GM12878 (cell line): ENCODE measurements at places on chromosomes 1 and 21. TPM values are rescaled to one million over a fixed set of nuclear protein-coding genes. Genes with fewer than 3 reads are reported as not detected.

CCDC17 gene
- total RNA-seq, result 1.7 and 1.9 TPM in 2 replicates

TMPRSS2 gene
- total RNA-seq, result 0.16 and 0.26 TPM in 2 replicates

TMEM240 gene
- total RNA-seq, result 0.49 TPM in 1 of 2 replicates, not detected in the other

HSF2BP gene
- total RNA-seq, result 0.38 and 0.48 TPM in 2 replicates

GPR137B gene
- total RNA-seq, result 14.3 and 14.9 TPM in 2 replicates

CHRM3 gene
- total RNA-seq, result not detected in 2 replicates

SERTAD4 gene
- total RNA-seq, result not detected in 2 replicates

DNA sequence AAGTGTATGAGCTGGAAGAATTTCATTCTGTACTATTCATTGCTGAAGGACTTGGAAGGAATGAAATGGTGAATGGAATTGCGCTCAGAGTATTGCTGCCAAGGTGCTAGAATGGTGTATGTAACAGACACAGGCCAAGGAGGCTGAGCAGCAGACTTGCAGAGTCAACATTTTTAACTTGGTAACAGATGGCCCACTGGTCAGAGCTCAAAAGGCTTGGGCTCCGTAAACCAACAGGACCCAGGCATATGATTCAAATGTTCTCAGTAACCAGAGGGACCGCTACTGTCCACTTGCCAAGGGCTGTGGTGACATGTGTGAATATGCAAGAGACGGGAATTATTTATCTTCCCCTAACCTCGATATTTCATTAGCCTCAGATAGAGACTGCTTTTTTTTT is 28.8 kb upstream of the PTGFRN start:
- H3K36me3 ChIP-seq, result no peaks in the 10 kb centered on the region
- H3K27ac ChIP-seq, result no peak overlapping the region
- H3K27me3 ChIP-seq, result no peaks in the 10 kb centered on the region
- peaks cover 14% of the 10 kb centered on the region; the same call in 1 of the 2 replicates for H3K4me1 ChIP-seq
- no peak for DNase-seq
- H3K4me3 ChIP-seq, result no peak overlapping the region

- no peak overlapping the region for H3K4me3 ChIP-seq
- H3K4me1 ChIP-seq, result peaks cover 11% of the 10 kb centered on the region
- DNase-seq, result no peak
- no peaks in the 10 kb centered on the region for H3K27me3 ChIP-seq
- H3K36me3 ChIP-seq, result peaks cover 8% of the 10 kb centered on the region
- no peak overlapping the region for H3K27ac ChIP-seq
Measured at GRCh38 chr1:39391691-39392679, 99.5 kb upstream of the BMP8A start.

DNA sequence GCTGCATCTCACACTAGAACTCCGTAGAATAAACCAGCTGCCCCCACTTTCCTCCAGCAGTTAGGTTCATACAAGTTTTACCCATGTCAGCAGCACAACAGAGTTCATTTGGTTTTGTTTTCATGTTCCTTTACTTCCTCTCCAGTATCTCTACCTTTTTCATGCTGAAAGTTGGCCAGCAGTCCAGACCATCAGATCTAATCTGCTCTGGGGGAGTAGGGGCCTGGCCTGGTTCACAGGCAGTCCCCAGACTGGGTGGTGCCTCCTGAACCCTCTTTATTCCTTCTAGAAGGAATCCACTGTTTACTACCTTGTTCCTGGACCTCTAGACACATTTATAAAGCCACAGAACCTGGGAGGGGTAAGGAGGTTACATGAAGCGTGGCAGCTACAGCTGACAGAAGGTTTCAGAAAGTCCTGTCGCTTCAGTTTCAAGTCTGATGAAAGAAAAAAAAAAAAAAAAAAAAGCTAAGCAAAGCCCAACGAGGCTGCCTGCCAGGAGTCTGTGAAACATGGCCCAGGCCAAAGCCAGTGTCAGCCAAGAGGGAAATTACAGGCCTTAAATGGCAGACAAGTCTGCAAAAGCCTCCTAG is 184.6 kb upstream of the JUN start:
- peaks cover 27% of the 10 kb centered on the region for H3K4me1 ChIP-seq
- DNase-seq, result peak; percentile 92
- H3K4me3 ChIP-seq, result peak overlapping the region; percentile 58
- H3K27me3 ChIP-seq, result no peaks in the 10 kb centered on the region
- no peaks in the 10 kb centered on the region for H3K36me3 ChIP-seq
- peak overlapping the region; percentile 94 for H3K27ac ChIP-seq

GRCh38 chr21:20418353-20418752 is 579.9 kb upstream of the NCAM2 start:
- H3K27me3 ChIP-seq, result no peaks in the 10 kb centered on the region
- no peaks in the 10 kb centered on the region for H3K36me3 ChIP-seq
- no peak for DNase-seq
- H3K27ac ChIP-seq, result no peak overlapping the region

DNA sequence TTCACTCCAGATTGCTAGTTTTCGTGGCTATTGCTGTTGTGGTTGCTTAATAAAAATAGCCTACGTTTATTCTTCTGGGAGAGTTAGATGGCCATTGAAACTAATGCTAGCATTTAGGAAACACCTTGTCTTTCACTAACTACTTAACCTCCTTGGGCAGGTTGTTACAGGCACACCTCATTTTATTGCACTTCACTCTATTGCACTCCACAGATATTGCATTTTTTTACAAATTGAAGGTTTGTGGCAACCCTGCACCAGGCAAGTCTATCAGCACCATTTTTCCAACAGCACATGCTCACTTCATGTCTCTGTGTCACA is 11.3 kb upstream of the MARK1 start:
- H3K4me1 ChIP-seq, result no peaks in the 10 kb centered on the region
- no peaks in the 10 kb centered on the region for H3K36me3 ChIP-seq
- DNase-seq, result no peak
- no peaks in the 10 kb centered on the region for H3K27me3 ChIP-seq
- no peak overlapping the region for H3K27ac ChIP-seq

- no peaks in the 10 kb centered on the region for H3K27me3 ChIP-seq
- H3K4me3 ChIP-seq, result peak within 1 kb of the TSS; percentile 84
- DNase-seq, result no peak
Measured at GRCh38 chr1:12063141-12064072, at the start of gene TNFRSF8. TNFRSF8 (plus strand) TSS chr1:12063303; CDS start chr1:12063599, 296 bp downstream.

GRCh38 chr1:109516872-109517271 is 7.3 kb upstream of the AMIGO1 start:
- H3K27me3 ChIP-seq, result no peaks in the 10 kb centered on the region; the same call in 1 of the 2 replicates
- H3K36me3 ChIP-seq, result no peaks in the 10 kb centered on the region
- H3K4me3 ChIP-seq, result no peak overlapping the region
- H3K4me1 ChIP-seq, result no peaks in the 10 kb centered on the region
- DNase-seq, result no peak

- H3K36me3 ChIP-seq, result no peaks in the 10 kb centered on the region; the same call in 1 of the 2 replicates
- no peak for DNase-seq
- H3K4me1 ChIP-seq, result 0 out of 2 replicates have a peak, but pooled peaks cover 3% of the 10 kb centered on the region
- no peaks in the 10 kb centered on the region for H3K27me3 ChIP-seq
- peak overlapping the region; percentile 88 for H3K4me3 ChIP-seq
- H3K27ac ChIP-seq, result peak overlapping the region; percentile 77
Measured at GRCh38 chr21:39350094-39351005, 1.5 kb upstream of the HMGN1 start.

DNA sequence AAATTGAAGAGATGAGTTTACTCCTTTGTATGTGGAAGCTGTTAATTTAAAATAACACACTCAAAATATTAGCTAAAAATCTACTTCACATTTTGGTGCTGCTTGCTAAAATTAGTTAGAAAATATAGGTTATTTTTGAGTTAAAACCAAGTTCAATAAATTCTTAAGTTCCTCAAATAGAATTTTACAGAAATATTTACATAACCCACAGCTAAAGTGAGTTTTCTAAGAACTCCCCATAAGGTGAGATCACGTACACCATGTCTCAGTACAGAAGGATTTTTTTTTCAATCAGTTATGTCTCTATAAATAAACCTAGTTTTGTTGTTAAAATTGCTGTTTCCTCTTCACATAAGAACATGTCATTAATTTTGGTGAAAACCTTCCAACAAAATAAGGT is 108.0 kb downstream of the SDCCAG8 start:
- H3K4me3 ChIP-seq, result no peak overlapping the region
- no peaks in the 10 kb centered on the region for H3K4me1 ChIP-seq

DNA sequence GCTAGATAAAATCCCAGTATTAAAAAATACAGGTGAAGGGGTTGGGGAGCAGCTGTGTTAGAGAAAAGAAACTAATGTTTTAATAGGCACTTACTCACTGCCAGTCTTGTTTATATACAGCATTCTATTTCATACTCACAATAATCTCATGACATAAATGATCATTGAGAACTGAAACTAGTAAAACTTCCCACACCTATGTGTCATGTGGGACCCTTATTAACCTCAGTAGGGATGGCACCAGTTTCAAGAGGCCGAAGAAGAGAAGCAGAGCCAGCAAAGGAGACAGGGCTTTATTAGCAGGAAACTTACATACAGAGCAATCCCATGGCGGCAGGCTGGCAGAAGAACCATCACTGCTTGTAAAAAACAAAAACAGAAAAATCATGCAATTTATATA is 48.8 kb upstream of the KCNH1 start:
- no peaks in the 10 kb centered on the region for H3K4me1 ChIP-seq
- H3K36me3 ChIP-seq, result no peaks in the 10 kb centered on the region
- H3K27me3 ChIP-seq, result no peaks in the 10 kb centered on the region

- no peak overlapping the region for H3K27ac ChIP-seq
- peak; percentile 42 for DNase-seq
- H3K4me1 ChIP-seq, result peaks cover 8% of the 10 kb centered on the region; the same call in 1 of the 2 replicates
- no peaks in the 10 kb centered on the region for H3K36me3 ChIP-seq
- peaks cover 11% of the 10 kb centered on the region for H3K27me3 ChIP-seq
- peak overlapping the region; percentile 63 for H3K4me3 ChIP-seq
Measured at GRCh38 chr1:17119773-17120480, 676 bp upstream of the PADI2 start.

DNA sequence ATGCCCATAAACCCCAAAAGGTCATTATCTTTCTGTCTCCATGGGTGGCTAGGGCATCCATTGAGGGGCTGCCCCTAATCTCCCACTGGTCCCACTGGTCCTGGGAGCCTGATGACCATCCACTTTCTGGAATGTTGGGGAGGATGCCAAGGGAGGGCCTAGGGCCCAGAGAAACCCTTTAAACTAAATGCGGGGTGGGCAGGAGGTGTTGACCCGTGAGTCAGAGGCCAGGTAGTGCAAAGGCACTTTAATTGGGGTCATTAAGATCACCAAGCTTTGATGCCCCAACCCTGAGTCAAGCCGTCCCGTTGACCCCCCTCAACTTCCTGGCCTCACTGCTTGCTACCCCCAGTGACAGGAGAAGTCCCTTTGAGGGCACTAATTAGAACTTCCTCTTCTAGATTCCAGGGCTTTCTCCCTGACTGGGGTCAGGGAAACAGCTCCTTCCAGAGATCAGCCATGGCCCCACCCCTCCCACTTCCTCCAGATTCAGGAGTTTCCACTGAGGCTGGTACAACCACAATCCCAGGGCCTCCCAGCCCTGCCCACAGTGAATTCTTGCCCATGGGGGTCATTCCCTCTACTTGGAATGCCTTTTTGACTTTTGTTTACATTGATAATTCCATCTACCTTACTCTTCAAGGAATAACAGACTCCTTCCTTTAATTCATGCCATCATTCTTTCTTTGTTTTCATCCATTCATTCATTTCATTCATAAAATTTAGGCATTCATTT is 15.5 kb upstream of the SERINC2 start:
- no peaks in the 10 kb centered on the region for H3K27me3 ChIP-seq
- H3K36me3 ChIP-seq, result no peaks in the 10 kb centered on the region
- H3K4me3 ChIP-seq, result no peak overlapping the region
- no peak for DNase-seq
- H3K4me1 ChIP-seq, result peaks cover 2% of the 10 kb centered on the region

DNA sequence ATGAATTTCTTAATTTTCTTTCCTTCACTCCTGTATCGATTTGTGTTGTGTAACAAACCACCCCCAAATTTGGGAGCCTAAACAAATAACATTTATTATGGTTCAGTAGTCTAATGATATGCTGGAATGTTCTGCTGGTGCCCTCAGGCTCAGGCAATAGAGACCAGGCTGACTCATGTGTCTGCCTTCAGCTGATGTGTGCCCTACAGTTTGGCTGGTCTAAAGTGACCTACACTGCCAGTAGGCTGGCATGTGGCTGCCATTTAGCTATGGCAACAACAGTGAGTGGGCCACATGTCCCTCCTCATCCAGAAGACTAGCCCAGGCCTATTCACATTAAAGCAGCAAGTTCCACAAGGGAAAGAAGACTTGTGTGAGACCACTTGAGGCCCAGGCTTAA is 115.8 kb downstream of the PTPRC start:
- no peaks in the 10 kb centered on the region for H3K27me3 ChIP-seq
- no peak overlapping the region for H3K4me3 ChIP-seq
- H3K36me3 ChIP-seq, result peaks cover 13% of the 10 kb centered on the region

- H3K27ac ChIP-seq, result no peak overlapping the region
- H3K4me1 ChIP-seq, result no peaks in the 10 kb centered on the region
- no peak for DNase-seq
- no peak overlapping the region for H3K4me3 ChIP-seq
- no peaks in the 10 kb centered on the region for H3K36me3 ChIP-seq
Measured at GRCh38 chr1:25580927-25581326, 35.7 kb upstream of the MAN1C1 start.

DNA sequence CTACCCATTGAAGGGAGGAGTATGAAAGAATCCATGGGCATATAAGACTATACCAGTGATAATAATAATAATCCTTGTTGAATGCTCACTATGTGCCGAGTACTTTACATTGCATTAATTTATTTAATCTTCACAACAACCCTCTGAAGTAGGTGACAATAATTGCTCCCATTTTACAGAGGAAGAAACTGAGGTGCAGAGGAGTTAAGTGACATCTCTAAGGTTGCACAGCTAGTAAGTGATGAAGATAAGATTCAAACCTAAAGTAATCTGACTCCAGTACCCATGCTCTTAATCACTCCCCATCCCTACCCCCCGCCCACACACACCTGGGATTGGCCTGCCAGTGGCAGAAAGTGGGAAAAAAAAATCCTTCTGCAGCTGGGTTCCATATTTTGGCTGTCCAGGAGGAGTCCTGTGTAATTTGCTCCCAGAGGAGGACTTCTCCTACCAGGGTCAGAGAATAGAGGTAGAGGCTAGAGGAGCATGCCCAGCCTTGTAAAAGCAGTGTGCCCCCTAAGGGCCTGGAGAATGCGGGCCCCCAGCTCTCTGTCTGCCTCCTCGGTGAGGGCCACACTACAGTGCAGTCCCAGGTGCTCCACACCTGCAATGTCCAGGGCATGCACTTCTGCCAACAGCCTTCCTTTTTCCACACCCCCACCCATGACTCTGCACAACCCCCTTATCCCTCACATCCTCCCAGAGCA is 57.8 kb downstream of the TMEM53 start:
- no peaks in the 10 kb centered on the region for H3K36me3 ChIP-seq
- H3K27ac ChIP-seq, result no peak overlapping the region
- no peaks in the 10 kb centered on the region for H3K4me1 ChIP-seq
- no peaks in the 10 kb centered on the region; the same call in none of the 2 replicates for H3K27me3 ChIP-seq
- H3K4me3 ChIP-seq, result no peak overlapping the region

GRCh38 chr1:203554071-203554470 is 60.1 kb downstream of the OPTC start:
- no peak overlapping the region for H3K27ac ChIP-seq
- no peaks in the 10 kb centered on the region for H3K36me3 ChIP-seq
- no peaks in the 10 kb centered on the region for H3K4me1 ChIP-seq
- no peaks in the 10 kb centered on the region for H3K27me3 ChIP-seq
- H3K4me3 ChIP-seq, result no peak overlapping the region
- no peak for DNase-seq

GRCh38 chr1:160163615-160164014 is 12.2 kb downstream of the ATP1A4 start:
- no peaks in the 10 kb centered on the region for H3K27me3 ChIP-seq
- H3K4me1 ChIP-seq, result peaks cover 17% of the 10 kb centered on the region
- no peaks in the 10 kb centered on the region for H3K36me3 ChIP-seq
- DNase-seq, result no peak

- H3K4me3 ChIP-seq, result no peak overlapping the region
- peaks cover 9% of the 10 kb centered on the region for H3K4me1 ChIP-seq
- no peak for DNase-seq
- H3K36me3 ChIP-seq, result no peaks in the 10 kb centered on the region
- H3K27ac ChIP-seq, result no peak overlapping the region
Measured at GRCh38 chr21:36185523-36185922, 28.9 kb downstream of the DOP1B start.

- H3K27me3 ChIP-seq, result no peaks in the 10 kb centered on the region
- no peaks in the 10 kb centered on the region for H3K4me1 ChIP-seq
Measured at GRCh38 chr21:34899760-34900159, 149.3 kb downstream of the RUNX1 start.
